ENCODE measurements at places on chromosomes 2 and 18.

DNA sequence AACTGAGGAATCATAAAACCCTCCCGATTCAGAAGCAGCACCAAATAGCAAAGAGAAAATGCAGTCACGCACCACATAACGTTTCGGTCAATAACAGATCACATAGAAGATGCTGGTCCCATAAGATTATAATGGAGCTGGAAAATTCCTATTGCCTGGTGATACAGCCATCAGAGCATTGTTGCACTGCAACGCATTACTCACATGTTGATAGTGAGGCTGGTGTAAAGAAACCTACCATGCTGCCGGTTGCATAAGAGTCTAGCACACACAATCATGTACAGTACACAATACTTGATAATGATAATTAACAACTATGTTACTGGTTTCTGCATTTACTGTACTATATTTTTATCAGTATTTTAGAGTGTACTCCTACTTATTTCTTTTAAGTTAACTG is 32.5 kb downstream of the RNF152 start:
- DNase-seq, result no peak

- DNase-seq, result no peak
These were observed 120.2 kb downstream of the PTGR3 start for GRCh38 chr18:75088622-75089211.

GRCh38 chr18:54717673-54718407 is 110.4 kb upstream of the RAB27B start:
- no peak for DNase-seq

GRCh38 chr18:34694591-34695165 is 15.4 kb upstream of the DTNA start:
- DNase-seq, result no peak

DNA sequence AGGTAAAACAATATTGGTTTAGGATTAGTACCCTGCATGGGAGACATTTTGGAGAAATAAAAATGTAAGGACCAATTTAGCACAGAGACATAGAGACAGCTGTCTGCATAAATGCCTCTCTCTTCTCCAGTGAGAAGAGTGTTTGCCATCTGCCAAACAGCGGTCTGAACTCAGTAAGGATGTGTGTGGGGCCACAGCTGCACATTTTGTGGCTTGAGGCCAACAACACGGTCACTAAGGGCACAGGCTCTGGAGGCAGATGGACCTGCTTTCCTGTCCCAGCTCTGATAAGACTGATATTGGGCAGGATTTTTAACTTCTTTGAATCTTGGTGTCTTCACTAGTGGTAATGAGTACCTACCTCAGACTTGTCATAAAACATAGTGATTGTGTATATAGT is 10.2 kb downstream of the ZBTB14 start:
- DNase-seq, result no peak

DNA sequence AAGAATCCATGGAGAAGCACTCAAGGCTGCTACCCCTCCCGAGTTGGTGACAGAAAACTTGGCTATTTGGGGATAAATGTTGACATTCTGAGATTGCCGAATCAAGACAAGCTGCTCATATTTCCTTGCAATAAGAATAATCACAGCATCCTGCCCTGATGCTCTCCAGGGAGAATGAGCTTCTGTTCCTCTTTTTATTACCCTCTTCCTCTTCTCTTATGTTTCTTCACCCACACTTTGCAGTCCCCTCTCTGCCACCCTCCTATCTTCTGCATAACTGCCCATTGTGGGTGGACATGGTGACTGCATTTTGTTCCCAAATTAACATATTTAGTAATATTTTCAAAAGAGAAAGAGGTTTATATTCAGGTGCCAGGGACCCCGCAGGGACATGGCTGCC is 11.9 kb upstream of the MSGN1 start:
- DNase-seq, result no peak

GRCh38 chr2:227782804-227783203 is 30.8 kb upstream of the CCL20 start:
- no peak for DNase-seq
